A549 treated with Mapracorat at 1 μM for 4 hours (cell line): ENCODE measurements at places on chromosomes 16 and 17. TPM values are rescaled to one million over a fixed set of nuclear protein-coding genes. Genes with fewer than 3 reads are reported as not detected.

The ABCA6 gene
- not detected in 5 replicates for total RNA-seq

The MMP28 gene
- 4.5 to 8.7 TPM (median 7.5 TPM) in 5 replicates for total RNA-seq

The PRAC1 gene
- total RNA-seq: not detected in 5 replicates

The AATK gene
- 0.25 to 0.65 TPM (median 0.33 TPM) in 5 replicates for total RNA-seq

The CD300H gene
- 0.31 to 0.57 TPM in 2 of 5 replicates, not detected in the others for total RNA-seq

The PYDC1 gene
- not detected in 5 replicates for total RNA-seq

The KRT222 gene
- total RNA-seq: 0.34 to 0.63 TPM (median 0.37 TPM) in 5 replicates

The PNMT gene
- 0.27 to 0.68 TPM (median 0.33 TPM) in 4 of 5 replicates, not detected in the other for total RNA-seq
